ENCODE measurements at places on chromosomes 6 and 20.

DNA sequence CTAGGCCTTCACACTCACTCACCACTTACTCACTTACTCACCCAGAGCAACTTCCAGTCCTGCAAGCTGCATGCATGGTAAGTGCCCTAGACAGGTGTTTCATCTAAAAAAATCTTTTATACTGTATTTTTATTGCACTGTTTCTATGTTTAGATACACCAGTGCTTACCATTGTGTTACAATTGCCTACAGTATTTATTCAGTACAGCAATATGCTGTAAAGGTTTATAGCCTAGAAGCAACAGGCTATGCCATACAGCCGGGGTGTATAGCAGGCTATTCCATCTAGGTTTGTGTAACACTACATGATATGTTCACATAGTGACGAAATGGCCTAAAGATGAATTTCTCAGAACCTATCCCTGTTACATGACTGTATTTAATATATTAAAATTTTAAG is 37.1 kb upstream of the KCNK5 start:
- no peak for DNase-seq

DNA sequence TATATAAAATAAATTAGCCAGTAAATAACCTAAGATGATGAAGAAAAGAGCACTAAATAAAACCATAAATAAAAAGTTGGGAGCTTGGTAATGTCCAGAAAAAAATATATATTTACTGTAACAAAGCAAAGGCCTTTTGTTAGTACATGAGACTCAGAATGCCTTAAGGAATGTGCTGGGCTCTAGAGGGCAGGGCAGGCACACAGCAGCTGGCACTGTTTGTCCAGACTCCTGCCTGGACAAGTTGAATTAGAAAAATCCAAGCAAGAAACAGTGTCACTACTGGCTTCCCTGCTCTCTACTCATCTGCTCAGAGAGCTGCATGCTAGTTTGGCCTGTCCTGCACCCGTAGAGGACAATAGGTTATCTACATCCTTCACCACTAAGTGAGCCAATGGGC is 8.8 kb downstream of the DEFB129 start:
- DNase-seq, result no peak

- peak; percentile 5 for DNase-seq
These were observed 339.6 kb downstream of the ARHGAP18 start for GRCh38 chr6:129370268-129370916.

- no peak for DNase-seq
These were observed 15.5 kb downstream of the TXNDC5 start for GRCh38 chr6:7895125-7895423.

DNA sequence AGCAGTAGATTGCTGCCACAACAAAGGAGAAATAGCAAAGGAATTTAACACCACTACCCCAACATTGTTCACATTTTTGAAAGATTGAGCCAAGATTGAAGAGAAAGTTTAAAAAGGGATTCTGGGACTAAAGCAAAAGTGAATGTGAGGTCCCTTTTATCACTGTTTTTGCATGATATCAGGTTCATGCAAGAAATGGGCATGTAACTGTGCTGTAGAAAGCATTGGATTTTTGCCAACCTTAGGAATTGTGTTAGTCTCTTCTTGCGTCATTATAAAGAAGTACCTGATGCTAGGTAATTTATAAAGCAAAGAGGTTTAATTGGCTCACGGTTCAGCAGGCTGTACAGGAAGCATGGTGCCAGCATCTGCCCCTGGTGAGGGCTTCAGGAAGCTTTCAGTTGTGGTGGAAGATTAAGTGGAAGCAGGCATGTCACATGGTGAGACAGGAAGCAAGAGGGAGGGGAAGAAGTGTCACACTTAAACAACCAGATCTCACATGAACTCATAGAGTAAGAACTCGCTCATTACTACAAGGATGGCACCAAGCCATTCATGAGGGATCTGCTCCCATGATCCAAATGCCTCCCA is 4.6 kb upstream of the GJB7 start:
- no peak for DNase-seq

All from activated CD8-positive, alpha-beta memory T cell treated with anti-CD3 and anti-CD28 coated beads for 1 hour (primary cell).